ENCODE measurements at places on chromosomes 7 and 10.

DNA sequence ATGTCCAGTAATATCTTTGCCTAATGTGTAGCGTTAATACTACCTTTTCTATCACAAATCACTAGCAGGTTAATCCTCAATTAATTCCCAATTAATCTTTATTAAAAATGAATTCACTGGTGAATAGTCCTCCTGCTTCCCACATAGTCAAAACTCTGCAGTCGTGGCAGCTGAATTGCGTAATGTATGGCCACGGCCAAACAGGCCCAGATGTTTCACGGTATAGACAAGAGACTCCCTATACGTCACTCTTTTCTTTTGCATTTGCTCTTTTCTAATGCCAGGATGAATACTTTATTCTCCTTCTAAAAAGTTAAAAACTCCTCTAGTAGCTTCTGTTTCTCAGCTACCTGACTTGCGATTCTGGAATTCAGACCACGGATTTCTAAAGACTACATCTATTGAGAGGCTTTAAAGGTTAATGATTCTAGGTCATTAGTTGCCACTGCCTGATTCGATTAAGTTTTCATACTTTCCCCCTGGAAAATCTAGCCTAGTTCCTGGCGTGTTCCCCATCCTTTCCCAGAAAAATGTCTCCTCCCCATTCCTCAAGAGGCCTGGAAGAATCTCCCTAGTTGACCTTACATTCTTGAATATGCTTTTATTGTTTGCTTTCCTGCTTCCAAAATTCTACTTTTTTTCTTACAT, 16.9 kb downstream of the MEOX2 start:
- DNase-seq, result no peak

DNA sequence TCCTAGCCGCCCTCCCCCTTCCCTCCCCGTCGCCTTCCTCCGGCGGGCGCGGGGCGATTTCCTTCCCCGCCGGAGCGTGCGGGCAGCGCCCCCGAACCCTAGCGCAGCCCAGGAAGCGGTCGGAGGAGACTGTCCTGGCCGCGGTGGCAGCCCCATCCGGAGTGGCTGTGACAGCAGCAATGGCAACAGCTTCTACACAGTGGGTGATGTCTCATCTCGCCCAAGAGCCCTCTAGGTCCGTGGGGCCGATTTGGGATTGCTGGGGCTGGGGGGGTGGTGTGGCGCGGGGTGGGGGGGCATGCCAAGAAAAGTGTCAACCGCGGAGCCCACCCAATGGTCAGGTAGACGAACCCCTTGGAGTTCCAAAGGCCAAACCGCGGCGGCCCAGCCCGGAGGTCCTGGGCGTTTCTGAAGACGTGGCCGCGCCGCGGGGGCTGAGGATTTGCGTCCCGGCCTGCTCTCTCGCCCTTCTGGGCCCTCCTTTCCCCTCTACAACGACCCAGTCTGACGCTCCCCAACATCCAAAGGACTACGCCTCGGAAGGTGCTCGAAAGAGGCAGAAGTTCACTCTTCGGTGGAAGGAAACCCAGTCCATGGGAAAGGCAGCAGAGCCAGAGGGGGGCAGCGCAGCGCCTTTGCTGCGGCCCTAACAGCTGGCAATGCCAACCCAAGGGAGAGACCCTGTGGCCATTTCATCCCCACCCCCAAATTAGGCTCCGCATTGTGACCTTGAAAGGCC, 603 bp upstream of the TWIST1 start:
- DNase-seq, result no peak

DNA sequence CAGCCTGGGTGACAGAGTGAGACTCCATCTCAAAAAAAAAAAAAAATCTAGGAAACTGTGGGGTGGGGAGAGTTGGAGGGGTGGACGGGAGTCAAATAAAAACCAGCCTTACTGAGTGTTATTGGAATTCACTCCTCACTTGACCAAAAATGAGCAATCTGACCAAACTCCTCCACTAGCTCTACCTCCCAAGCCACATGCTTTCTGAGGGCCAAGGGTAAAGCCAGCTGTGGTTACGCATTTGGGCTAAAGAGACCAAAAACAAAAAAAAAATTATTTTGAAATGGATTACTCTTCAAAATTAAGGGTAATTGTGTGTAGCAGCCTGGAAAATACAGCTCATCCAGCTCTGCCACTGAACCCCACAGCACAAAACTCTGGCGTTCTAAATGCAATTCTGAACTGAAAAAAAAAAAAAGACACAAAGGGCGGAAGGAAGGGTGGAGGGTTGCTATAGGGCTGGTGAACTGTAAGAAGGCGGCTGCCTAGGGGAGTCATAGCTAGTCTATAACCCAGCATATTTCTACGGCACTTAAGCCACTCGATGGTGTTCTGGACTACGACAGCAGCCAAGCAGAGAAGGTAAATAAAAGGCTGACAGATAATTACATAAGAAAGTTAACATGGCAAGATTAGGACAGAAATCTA, 7.8 kb downstream of the ELMO1 start:
- DNase-seq, result peak; percentile 55

DNA sequence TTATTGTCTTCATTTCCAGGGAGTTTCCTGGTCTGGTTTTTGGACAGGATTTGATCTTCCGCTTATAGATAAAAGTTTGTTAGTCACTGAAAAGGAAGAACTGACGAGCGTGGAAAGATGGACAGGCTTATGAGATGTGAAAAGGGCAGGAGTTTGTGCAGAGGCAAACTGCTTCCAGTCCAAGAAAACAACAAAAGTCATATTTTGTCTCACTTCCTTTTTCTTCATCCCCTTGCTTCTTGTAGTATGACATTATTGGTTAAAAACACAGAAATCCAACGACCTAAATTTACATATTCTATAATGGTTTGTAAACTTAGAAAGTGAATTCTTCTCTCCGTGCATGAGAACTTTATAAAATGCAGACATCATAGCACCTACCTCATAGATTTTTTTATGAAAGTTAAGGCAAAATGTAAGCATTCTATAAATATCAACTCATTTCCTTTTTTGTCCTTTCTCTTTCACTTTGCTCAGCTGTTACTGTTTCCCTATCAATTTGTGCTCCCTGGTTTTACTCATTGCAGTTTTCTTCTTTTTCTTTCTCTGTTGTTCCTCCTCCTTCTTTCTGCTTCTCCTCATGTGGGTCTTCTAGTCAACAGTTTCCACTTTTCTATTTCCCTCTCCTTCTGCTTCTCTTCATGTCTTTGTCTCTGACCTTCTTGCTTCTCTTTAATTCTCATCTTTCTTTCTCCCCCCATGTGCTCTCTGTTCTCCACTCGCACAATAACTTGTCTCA, 370.2 kb downstream of the ARL4A start:
- no peak for DNase-seq

DNA sequence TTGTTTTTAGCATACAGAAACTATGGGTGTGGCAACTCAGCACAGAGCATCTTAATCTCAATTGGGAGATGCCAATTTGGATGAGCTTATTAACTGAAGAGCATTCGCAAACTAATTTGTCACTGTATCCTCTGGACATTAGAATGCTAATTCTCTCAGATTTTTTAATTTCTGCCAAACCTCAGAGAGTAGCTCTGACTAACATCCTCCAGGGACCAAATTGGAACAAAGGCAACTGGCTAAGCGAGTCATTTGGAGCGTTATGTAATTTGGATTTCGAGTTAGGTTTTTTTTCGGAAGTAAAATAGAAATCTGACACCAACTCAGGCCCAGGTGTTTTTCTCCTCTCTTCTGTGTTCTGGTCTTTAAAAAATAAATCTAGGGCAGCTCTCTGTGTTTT, 201.9 kb downstream of the BMPER start:
- no peak for DNase-seq

DNA sequence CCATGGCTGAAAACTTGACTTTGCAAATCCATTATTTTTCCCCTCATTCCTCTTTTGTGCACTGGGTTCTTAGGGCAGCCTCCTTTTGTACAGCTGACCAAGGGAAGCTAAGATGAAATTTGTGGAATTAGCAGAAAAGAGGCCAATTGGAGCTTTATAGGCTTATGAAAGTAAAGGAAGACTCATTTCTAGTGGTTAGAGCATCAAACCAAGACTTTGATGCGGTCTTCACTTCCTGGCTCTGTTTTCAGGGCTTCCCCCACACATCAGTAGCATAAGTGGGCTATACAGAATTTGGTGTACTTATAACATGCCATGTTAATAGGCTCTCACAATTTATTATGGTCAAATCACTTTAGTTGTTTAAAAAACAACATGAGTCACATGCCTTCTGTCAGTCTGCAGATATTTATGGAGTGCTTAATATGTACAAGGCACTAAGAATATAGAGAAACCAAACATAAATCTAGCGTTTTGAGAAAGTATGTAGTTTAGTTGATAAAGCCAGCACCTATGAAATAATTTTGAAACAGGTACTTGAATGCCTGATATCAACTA, 5.7 kb downstream of the AUTS2 start:
- DNase-seq, result peak; percentile 37

DNA sequence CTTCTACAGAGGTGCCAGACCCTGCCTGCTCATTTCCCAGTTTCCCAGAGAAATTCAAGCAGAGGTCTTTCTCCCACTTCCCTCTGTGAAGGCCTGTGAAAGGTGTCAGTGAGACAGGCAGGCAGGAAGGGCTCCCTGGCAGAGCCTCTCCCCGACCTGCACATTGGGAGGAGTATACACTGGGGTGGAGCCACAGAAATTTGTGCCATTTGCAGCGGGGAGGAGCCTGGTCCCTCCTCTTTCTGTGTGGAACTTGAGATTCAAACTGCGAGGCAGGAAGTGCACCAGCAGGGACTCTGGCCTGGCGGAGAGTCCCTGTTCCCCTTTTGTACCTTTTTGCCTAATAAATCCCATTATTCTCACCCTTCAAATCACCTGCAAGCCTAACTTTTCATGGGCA, 54.6 kb upstream of the OPN4 start:
- DNase-seq, result peak; percentile 26

GRCh38 chr7:78253850-78254725, 455.5 kb downstream of the PHTF2 start:
- no peak for DNase-seq

DNA sequence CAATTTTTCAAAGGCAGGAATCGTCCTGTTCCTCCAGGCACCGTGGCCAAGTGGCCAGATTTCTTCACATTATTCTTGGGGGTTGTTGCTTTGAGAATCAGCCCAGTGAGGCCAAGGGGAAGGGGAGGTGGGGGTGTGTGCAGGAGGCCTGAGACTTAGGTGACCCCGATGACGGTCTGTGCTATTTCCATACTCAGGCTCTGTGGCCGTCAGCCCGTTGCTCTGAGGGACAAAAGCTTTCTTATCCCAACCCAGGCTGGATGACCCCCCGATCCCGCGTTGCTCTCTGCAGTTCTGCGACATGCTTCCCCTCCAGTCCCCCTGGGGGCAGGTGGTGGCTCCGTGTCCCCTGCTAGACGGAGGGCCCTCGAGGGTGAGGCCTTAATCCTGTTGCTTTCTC, 14.2 kb downstream of the DOCK1 start:
- no peak for DNase-seq

- no peak for DNase-seq
These were observed 6.5 kb downstream of the AGFG2 start for GRCh38 chr7:100545360-100546128.

DNA sequence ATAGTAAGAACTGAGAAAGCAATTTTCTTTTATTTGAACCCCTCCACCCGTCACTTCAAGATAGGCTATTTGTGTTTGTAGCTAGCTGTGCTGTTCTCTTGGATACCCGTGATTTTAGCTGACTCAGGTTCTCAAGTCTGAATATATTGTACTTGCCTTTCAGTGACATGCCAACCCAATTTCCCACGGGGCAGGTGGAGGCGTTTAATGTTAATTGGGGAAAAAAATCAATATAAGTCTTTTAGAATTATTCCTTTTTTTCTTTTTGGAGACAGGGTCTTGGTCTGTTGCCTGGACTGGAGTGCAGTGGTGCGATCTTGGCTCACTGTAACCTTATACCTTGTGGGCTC, 36.4 kb downstream of the ZRANB1 start:
- DNase-seq, result no peak

GRCh38 chr10:115093776-115094408, 727 bp downstream of the ATRNL1 start:
- DNase-seq, result no peak

GRCh38 chr10:99973190-99973589, 36.6 kb downstream of the DNMBP start:
- DNase-seq, result no peak

GRCh38 chr7:107833684-107834106, 30.7 kb upstream of the SLC26A3 start:
- no peak for DNase-seq

GRCh38 chr7:134372858-134373257, 56.1 kb upstream of the SLC35B4 start:
- DNase-seq, result no peak

- no peak for DNase-seq
These were observed 92.9 kb downstream of the ZNF467 start for GRCh38 chr7:149680331-149681025.

DNA sequence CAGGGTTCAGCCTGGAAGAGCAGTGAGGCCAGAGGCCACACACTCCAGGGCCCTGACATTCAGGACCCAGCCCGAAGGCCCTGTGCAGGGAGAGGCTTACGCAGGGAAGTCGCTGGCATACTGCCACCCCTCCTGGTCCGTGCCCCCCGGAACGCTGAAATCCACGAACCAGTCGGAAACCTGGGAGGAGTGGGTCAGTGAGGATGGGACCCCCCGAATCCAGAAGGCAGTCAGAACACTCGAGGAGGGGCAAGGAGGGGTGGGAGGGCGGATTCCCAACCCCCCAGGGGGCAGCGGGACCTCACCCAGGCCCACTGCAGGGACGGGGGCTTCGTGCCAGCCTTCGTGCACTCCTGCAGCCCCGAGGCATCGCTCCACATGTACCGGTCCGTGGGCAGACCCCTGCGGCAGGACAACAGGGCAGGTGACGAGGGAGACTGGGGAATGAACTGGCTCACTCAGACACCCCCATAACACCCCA, 13.5 kb downstream of the BHLHA15 start:
- DNase-seq, result no peak

DNA sequence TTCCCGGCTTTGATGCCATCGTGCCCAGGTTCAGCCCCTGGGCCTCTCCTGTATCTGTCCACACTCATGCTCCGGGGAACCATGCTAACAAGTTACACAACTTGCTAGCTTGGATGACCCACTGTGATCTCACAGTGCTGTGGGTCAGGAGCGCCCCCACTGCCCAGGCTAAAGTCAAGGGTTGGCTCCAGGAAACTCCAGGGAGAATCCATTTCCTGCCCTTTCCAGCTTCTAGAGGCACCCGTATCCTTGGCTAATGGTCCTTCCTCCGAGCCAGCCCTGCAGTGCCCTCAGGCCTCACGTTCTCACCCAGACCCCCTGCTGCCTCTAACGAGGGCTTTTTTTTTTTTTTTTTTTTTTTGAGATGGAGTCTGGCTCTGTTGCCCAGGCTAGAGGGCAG, 19.5 kb downstream of the AMZ1 start:
- DNase-seq, result no peak
